RKO (cell line): ENCODE measurements at places on chromosomes 7 and 10.

GRCh38 chr10:82267960-82268359 is 393.0 kb downstream of the NRG3 start:
- no peak for DNase-seq

- no peak for DNase-seq
Measured at GRCh38 chr10:10520491-10521385, 496.9 kb upstream of the CELF2 start.

- DNase-seq: no peak
Measured at GRCh38 chr10:26642896-26643653, 54.4 kb upstream of the PDSS1 start.

DNA sequence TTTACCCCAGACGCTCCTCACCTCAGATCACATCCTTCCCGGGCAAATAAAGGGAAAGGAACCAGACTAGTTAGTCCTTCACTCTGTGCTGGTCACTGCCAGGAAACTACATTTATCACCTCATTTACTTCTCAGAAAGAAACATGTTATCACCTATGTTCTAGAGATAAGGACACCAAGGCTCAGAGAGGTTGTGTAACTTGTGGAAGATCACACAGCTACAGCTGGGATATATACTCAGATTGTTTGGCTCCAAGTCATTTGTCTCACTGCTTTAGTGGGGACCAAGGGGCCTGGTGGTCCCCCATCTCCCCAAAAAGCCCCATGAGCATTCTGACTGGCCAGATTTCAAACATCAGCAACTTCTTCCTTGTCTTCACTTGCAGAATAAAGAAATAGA is 17.5 kb upstream of the BTBD16 start:
- DNase-seq: no peak

DNA sequence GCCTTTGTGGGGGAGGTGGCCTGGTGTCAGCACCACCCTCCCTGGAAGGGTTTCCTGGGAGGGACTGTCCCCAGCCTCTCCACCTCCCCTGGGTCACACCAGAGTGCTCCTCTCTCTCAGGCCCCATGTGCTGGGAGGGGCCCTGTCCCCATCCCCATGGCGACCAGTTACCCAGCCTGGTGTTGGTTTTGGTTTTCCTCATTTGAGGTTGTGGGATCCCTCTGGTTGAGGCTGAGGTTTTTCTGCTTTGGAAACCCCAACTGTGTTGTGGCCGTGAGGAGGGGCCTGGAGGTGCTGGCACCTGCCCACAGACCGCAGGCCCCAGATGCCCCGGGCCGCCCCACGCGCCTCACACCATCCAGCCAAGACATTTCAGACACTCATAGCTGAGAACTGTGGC is 106.3 kb downstream of the GRK5 start:
- DNase-seq: no peak

- no peak for DNase-seq
Measured at GRCh38 chr10:123501148-123501547, 165.0 kb upstream of the GPR26 start.

DNA sequence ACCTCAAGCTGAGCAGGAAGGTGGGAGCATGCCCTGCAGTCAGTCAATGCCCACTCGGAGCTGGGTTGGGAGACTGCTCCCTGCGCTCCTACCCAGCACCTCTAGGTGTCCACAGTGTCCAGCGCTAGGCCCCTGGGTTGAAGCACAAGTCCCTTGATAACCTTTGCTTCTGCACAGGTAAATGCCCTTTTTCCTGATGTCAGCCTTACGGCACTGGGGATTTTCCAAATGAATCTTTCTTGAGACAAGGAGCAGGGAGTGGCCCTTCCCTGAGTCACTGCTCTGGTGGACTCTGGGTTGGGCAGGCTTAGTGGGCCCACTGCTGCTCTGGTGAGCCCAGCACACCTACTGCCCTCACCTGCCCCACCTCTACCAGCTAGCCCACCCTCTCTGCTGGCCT is 61.9 kb upstream of the OPN4 start:
- DNase-seq: no peak

GRCh38 chr7:109343678-109344077 is 774.0 kb downstream of the DNAJB9 start:
- no peak for DNase-seq

GRCh38 chr7:79319369-79319768 is 134.1 kb downstream of the MAGI2 start:
- DNase-seq: no peak

DNA sequence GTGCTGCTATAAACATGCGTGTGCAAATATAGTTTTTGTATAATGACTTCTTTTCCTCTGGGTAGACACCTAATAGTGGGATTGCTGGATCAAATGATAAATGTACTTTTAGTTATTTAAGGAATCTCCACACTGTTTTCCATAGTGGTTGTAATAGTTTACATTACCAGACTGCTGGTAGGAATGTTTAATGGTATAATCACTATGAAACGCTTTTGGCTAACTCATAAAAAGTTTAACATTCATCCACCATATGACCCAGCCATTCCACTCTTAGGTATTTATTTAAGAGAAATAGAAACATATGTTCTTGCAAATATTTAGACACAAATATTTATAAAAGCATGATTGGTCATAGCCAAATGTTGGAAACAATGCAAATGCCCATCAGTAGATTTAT is 32.1 kb upstream of the TFEC start:
- DNase-seq: no peak

DNA sequence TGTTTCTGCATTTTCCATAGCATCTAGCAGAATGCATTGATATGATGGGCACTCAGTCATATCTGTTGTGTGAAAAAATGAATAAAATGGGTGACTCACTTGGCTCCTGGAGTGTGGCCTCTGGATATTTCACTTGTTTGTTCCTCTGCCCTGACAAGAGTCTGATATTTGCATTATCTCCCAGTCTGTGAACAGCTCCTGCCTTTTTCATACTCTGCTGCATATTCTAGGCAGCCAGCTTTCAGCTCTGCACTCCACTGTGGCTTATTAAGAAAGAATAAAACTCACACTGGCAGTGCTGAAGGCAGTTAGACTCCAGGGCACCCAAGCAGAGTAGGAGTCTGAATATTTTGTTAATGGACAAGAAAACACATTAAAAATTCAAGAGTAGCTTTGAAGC is 623.9 kb downstream of the SORCS1 start:
- DNase-seq: peak; percentile 5

DNA sequence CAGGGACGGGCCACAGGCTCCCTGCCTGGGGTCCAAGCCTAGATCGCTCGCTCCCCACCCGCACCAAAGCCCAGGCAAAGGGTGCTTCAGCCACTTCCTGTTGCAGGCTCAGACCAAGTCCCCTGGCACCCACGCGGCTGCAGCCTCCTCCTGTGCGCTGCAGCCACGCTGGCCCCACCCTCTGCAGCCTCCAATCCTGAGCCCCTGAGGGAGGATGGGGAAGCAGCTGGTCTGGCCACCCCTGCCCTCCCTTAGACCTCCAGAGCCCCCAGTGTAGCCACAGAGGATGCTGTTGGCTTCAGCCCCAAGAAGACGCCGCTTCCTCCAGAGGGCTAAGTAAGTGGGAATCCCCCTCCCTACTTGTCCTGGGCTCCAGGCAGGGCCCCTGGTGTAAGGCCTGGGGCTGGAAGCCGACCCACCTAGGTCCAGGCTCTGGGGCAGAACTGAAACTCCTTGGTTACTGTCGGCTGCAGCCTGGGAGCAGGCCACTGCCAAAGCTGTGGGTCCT is 9.4 kb downstream of the LIMK1 start:
- no peak for DNase-seq

DNA sequence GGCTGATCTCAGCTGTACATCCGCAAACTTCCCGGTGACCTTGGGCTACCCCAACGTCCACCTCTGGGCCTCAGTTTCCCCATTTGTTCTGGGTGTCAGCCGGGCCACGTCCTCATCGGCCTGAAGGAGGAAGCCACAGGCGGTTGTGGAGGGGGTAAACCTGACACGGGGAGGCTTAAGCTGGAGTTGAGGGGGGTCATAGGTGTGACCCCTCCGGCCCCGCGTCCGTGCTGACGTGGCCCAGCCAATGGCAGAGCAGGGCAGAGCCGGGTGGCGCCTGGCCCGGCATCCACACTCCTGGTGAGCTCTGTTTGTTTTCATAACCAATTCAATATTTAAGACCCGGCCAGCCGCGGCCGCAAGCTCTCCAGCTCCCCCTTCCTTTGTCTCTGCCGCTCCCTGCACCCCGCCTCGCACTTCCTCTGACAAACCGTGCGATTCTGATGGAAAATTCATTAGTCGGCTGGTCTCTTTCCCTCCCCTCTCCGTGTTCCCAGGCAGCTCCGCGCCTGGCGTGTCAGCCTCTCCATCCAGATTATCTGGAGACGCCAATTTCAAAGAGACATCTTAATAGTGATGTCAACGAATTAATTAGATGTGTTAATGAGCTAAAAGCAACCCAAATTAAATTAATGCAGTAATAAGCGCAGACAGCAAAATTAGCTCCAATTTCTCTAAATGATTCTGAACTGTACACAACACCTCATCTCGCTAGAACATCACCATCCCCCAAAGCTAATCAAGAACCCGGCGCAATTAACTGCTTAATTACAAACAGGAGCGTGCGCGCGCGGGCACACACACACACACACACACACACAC is 55.4 kb downstream of the MICALL2 start:
- no peak for DNase-seq

GRCh38 chr7:147415991-147416390 is 1174.6 kb upstream of the C7orf33 start:
- no peak for DNase-seq

DNA sequence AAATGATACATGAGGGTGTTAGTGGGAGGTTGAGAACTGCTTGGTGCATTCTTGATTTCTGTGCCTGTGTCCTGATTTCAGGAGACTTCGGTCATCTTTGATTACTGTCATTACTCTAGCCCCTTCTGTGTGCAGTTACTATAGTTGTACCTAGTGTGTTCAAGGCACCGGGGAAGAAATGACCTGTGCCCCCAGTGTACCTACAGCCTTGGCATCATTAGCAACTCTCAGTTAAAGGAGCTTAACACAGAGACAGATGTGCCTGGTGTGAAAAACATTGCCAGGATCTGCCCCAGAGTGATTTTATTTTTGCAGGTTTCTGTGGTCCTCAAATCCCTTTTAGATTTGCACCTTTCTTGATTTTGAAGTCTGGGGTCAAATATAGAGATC is 62.2 kb downstream of the ARID5B start:
- no peak for DNase-seq

DNA sequence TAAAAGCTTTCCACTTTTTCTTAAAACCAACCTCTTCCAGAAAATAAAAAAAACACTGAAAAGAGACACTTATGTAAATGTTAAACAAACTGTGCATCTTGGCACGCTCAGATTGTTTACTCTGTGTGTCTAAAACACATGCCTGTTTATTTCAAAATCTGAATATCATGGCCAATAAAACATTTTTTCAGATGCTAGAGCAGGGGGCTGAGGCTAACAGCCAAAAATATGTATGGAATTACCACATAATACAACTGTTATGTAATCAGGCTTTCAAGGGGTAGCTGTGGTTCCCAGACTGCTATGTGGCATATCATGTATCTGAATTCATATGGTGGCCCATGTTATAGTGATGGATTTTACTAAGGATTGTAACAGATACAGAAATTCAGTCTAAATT is 130.4 kb downstream of the HIBADH start:
- no peak for DNase-seq

- DNase-seq: no peak
Measured at GRCh38 chr7:157657741-157658740, 321.2 kb downstream of the DNAJB6 start.

- DNase-seq: no peak
Measured at GRCh38 chr10:114172776-114173602, 1.0 kb downstream of the CCDC186 start.

GRCh38 chr7:11203224-11203623 is 229.6 kb downstream of the PHF14 start:
- DNase-seq: no peak

DNA sequence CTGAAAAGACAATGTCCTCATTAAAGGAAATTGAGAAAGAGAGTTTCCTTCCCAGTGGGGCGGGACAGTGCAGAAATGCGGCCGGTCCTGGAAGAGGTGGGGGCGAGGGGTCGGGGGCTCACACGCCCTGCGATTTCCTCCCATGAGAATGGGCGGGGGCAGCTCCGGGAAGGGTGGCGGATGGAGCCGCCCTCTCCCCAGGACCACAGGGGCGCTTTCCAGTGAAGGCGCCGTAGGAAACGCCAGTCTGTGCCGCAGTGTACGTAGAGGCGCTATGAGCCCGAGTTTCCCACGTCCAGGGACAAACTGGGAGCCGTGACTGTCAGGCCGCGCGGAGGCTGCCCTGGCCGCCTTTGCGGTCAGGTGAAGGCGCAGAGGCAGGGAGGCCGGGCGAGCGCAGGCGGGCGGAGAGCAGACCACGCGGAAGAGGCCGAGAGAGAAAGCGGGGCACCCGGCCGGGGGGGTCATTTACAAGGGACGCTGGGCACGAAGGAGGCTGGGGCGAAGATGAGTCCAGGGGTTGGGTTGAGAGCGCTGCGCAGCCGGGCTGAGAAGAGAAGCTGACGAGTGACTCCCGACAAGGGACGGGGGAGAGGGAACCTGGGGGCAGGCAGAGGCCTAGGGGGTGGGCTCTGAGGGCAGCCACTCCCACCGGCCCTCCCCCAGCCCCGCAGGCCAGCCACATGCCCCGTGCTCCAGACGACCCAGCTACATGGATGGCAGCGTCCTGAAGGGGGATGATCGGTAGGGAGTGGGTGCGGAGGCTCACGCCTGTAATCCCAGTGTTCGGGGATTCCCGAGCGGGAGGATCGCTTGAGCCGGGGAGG is 45.0 kb downstream of the ALOX5 start:
- DNase-seq: peak; percentile 85

- DNase-seq: no peak
Measured at GRCh38 chr7:106644999-106645398, 16.0 kb downstream of the CCDC71L start.

- DNase-seq: no peak
Measured at GRCh38 chr10:127496035-127496434, 53.1 kb upstream of the NPS start.

DNA sequence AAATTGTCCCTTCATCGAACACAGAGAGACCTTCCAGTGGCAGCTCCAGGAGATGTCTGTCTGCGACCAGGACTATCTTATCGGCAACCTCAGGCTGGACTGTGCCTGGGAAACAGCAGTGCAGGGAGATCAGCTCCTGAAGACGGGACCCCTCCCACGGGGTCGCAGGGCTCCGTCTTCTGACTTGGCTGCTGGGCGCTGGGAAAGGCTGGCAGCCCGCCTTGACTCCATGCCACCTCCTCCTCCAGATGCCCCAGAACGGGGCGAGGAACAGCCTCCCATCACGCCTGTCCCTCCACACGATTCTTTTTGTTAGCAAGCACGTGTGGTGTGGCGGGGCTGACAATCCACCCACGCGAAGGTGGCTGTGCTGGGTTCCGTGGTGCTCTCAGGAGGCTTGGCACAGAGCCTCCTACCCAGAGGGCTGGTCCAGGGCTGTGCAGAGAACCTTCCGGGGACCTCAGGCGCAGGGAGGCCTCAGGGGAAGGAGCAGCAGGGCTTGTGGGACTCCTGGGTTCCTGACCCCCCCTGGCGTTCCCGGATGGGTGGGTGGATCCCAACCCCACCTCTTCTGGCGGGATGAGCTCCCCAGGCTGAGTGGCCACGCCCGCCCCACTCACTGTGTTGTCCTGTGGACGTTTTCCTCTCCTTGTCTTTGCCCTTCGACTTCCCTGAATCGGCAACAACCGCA is 47.6 kb upstream of the NKX6-2 start:
- no peak for DNase-seq
